ENCODE measurements at places on chromosomes 2 and 18.

DNA sequence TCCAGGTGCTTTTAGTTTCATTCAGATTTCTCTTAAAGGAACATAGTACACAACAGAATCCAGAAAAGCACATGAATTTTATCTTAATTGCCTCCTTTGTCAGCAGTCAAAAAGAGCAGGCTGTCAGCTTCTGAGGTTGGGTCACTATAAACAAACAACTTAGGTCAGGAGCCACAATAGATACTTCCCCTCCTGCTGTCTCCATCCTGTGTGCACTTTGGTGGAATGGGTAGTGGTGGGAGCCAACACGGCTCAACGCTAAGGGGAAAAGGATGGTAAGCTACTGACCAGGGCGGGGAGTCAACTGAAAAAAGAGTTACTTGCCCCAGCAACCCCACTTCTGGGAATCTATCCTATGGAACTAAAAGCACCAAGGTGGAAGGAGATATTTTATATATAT, 121.9 kb downstream of the PAX3 start:
- DNase-seq, result no peak

DNA sequence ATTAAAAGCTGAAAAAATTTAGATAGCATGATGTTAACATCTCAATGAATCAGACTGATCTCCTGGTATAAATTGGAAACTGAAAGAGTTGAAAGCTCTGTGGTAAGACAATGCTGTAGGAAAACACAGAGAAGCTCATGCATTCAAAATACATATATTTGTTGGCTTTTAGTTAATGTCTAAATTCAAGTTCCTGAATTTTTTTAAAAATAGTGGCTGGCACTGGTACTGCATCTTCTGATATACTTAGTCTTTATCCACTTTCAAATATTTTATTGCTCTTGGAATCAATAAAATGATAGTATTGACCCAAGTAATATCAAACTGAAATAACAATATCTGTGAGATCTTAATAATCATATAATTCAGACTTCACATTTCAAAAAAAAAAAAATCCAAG, 151.4 kb upstream of the FIGN start:
- DNase-seq, result no peak

GRCh38 chr18:23196119-23197007, 61.1 kb downstream of the CABLES1 start:
- DNase-seq, result no peak

DNA sequence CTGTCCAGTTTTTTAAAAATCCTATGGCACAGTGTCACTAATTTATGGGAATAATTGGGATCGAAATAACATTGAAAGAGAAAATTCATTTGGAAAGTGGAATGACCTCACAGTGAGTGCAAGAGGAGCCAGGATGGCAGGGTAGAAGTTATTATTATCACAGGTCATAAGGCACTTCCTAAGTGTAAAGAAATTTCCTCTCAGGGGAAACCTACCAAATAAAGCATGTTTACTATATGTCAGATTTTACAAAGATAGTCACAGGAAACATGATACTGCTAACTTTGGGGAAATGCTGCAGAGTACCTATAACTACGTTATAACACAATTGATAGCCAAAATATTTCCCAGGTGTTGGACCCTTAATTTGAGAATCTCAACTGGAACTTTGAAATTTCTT, 226.3 kb upstream of the SMAD7 start:
- no peak for DNase-seq

GRCh38 chr2:202635428-202636212, 851 bp downstream of the FAM117B start:
- peak; percentile 82 for DNase-seq

GRCh38 chr2:42132191-42132965, 36.8 kb upstream of the EML4 start:
- DNase-seq, result no peak

DNA sequence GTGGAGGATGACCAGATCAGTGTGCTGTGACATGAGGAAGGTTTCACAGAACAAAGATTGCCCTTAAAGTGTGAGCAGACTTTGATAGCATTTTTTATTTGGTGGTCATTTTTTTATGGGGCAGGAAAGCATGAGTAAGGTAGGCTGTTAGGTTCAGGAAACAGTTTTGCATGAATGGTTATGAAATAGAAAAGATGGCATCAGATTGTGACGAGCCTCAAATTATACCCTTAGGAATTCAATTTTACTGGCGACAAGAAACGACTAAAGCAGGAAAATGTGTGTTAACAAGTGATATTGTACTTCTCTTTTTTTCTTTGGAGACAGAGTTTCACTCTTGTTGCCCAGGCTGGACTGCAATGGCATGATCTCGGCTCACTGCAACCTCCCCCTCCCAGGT, 44.7 kb downstream of the PIK3C3 start:
- DNase-seq, result no peak

- DNase-seq, result no peak
Measured at GRCh38 chr2:238182362-238182761, 21.1 kb downstream of the ILKAP start.

DNA sequence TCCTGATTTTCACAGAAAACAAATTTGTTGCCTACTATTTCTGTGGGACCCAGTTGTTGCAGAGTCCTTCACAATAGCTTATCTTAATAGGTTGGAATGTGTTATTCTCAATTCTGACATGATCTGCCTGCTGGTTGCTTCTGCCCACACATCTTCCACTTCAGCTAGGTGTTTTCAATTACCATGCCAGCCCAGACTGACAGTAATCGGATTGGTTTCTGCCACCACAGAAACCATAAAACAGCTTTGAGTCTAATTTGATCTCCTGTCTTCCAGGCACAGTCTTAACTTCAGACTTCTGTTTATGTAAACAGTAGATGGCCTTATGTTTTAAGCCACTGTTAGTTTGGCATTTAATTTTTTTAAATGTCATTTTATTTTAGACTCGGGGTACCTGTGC, 248.2 kb upstream of the RBMS1 start:
- no peak for DNase-seq

- DNase-seq, result no peak
Measured at GRCh38 chr18:47917923-47918610, 12.4 kb downstream of the SMAD2 start.

DNA sequence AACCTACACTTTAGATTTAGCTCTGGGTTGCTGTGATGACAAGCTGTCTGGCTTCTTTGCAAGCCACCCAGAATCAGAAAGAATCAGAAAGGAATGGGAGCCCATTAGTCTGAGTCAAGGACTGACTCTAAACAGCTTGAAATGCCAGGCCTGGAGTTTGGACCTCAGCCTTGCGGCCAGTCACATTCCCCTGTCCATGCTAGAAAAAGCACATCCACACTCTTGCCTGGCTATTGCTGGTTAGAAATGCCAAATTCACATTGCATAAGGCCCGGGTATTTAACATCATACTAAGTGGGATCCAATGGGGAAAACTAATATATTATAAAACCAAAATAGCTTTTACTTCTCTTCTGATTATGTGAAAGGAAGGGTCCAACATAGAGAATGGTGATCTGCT, 756.8 kb upstream of the KLHL29 start:
- no peak for DNase-seq

GRCh38 chr18:44592639-44593038, 88.0 kb upstream of the SETBP1 start:
- no peak for DNase-seq

DNA sequence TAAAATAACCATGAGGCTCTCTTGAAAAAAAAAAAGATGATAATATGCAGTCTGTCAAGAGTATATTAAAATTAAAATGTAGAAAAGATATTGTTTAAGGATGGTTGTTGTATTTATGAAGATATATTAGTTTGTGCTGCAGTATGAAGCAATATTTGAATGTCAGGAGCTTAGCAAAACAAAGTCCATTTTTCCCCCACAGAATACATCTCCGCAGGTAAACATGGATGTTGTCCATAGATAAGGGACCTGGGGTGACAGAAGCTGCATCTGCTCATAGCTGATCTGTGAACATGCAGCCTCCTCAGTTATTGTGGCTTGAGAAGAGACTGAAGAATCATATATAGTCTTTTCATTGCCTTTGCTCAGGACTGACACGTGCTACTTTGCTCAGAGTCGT, 366.1 kb upstream of the MMADHC start:
- no peak for DNase-seq

DNA sequence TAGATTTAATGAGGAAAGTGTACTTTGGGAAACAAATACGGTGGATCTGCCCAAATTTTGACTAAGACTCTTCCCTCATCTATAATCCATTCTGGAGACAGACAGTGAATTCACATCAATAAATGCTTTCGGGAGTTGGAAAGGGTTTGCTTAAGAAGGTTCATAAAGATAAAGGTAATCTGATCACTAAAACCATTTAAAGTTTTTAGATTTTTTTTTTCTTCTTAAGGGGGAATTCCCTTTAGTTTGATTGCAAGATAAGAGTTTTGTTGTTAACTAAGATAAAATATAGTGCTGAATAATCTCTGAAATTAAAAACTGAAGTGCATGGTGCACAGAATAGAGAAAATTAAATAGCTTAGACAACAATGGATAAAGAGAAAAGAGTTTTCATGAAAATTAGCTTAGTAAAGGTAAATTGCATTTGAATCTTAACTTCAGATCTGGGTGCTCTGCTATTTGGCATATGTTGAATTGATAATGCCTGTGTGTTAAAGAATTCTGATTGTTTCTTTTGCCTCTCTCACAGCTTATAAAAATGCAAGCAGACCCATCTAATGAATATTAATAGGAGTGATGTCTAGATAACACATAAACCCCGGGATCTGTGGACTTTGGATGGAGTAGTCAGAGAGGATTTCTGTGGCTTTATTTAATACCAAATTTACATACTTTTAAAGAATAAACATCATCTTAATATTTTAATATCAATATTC, 100.8 kb downstream of the MEIS1 start:
- no peak for DNase-seq

- DNase-seq, result no peak
Measured at GRCh38 chr18:47168509-47168908, 7.7 kb downstream of the IER3IP1 start.

DNA sequence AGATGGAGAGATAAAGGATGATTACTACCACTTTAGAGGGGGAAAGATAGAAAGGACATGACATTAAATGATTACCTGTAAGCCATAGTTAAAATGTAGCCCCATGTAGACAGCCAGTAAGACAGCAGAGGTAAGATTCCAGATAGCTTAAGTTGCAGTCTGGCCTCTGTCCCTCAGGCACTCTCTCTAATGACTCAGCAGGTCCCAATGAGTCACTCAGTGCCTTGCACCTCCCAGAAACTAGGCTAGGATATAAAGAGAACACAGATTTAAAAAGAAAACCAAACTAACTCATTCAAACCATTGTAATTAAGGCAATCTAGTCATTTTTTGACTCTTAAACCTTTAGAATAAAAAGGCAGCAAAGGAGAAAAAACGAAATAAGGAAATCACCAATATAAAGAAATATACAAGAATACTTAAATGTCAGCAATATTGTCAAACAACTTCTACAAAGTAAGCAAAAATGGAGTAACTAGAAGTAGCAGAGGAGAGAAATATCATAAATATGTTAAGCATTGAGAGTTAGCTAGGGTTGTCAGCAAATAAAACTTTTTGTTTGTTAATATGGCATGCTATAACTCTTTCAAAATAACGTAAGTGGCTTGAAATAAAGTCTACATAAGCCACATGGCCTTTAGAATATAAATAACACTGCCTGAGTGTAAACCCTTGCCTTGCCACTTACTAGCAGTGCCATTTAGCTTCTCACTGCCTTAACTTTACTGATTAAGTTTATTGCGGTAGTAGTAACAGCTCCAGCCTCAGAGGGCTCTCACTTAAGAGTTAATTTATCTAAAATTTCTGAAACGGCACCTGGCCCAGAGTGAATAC, 48.5 kb downstream of the SOCS6 start:
- no peak for DNase-seq

DNA sequence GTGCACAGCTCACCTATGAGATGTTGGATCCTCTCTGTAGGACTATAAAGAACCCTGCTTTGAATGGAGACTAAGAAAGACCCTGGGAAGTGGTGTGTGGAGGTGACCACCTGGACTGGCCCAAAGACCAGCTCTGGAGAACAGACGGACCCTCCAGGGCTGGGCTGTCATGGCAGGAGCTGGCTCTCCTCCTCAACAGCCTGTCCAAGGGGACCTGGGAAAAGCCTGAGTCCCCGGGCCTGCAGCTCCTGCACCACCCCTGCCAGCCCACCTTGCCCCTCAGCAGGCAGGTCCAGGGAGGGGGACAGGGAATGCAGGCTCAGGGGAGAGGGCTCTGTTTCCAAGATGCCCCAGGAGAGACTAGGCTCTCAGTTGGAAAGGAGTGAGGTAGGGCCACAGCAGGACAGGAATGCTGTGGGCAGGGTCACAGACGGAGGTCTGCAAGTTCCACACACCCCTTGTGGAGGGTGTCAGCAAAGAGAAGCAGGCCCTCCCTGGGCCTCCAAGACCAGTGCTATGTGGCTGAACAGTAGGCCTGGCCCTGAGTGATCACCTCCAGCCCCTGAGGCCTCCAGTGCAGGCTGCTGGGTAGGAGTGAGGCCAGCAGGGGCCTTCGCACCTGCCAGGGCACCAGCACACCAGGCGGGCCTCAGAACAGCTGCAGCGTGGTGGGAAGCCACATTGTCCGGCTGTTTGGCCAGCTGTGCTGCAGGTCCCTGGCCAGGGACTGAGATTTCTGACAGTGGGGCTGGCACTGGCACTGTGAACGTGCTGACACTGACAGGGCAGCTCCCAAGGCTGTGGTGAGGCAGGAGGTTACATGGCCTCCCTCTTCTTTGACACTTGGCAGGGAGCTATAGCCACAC, 86.4 kb upstream of the OTOS start:
- DNase-seq, result no peak

DNA sequence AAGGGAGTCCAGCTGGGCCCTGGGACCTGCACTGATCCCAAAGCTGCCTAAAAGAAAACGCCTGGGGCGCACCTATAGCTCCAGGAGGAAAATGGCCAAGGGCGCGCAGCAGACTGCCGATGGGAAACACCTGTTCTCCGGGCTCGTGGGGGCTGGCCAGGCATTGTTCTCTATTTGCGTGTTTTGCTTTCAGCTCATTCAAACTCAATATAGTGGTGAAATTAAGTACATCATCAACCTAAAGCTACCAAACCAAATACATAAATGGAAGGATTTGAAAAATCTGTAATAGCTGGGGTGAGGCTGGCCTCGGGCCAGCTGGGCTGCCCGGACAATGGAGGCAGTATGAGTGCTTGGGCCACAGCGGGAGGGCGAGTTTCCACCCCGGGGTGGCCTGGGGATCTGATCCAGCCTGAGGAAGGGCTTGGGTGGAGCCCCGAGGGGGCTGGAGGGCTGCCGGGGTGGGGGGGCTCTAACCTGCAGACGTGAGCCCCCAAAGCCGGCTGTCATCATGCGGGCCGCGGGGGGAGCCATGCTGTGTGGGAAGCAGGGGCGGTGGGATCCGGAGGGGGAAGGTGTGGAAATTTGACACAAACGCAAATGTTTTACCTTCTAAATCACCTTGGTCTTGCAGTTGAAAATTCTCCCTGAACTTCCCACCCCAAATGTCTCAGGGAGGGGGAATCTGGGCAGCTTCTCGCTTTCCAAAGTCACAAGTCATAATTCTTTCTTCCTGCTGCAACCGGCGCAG, 77.6 kb downstream of the ASB1 start:
- DNase-seq, result no peak

Data from stimulated activated CD4-positive, alpha-beta T cell treated with anti-CD3 and anti-CD28 coated beads, Interleukin-15, amount 100 ng/mL, for 1 hour (primary cell).